ENCODE measurements at places on chromosomes 5 and 9. TPM values are rescaled to one million over a fixed set of nuclear protein-coding genes. Genes with fewer than 3 reads are reported as not detected.

SPATA31C1 gene
- total RNA-seq: not detected

FGD3 gene
- total RNA-seq: 36.4 TPM

ANKDD1B gene
- 0.08 TPM for total RNA-seq

DRD1 gene
- total RNA-seq: not detected

JAKMIP2 gene
- total RNA-seq: 1.9 TPM

TMEM232 gene
- total RNA-seq: 1.1 TPM

Measured in activated CD8-positive, alpha-beta memory T cell treated with anti-CD3 and anti-CD28 coated beads for 36 hours (primary cell).